ENCODE measurements at places on chromosomes 7 and 10.
A peak's percentile ranks its signal among the peaks of the same experiment; 100 is the strongest.

GRCh38 chr7:131637859-131638258 is 81.4 kb upstream of the PODXL start:
- DNase-seq = no peak

DNA sequence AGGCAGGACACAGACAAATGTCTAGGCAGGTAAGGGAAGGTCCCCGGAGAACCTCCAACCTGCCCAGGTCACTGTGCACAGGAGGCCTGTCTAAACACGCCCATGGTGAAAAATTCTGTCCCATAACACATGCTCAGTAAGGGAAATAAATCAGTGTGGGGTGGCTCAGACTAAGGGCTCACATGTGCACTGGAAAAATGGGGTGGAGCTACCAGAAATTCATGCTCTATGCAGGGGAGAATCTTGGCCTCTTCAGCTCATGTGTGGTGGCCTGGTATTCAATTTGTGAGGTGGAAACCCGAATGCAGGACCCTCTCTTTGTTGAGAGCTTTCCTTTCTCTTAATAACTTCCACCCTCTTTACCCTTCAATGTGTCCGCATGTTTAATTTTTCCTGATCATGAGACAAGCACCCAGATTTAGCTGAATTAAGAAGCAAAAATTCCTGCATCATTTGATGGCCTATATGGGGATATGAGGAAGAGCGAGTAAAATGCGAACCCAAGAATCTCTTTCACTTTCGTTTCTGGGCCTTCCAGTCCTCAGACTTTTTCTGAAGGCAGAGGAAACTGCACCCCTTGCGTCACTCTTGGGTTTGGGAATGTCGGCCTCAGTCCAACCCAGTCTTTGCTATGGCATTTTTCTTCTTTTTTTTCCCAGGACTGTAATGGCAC is 163.2 kb downstream of the DGKB start:
- DNase-seq = peak; percentile 25

DNA sequence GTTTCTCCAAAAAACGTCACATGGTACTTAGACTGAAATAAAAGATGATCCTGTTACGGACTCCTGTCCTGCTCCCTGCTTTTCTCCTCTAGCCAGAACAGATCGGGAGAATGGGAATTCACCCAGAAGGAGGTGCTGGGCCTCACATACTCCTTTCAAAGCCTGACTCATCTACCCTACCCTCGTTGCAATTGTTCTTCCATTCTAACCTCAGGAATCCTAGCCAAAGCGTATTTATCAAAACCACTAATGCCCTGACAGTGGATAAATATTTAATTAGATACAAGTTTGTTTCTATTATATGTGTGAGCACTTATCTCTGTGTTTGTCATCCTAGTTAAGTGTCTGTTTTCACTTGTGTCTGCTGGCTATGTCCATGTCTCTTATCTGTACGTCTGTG is 21.7 kb downstream of the ZCWPW1 start:
- no peak for DNase-seq

DNA sequence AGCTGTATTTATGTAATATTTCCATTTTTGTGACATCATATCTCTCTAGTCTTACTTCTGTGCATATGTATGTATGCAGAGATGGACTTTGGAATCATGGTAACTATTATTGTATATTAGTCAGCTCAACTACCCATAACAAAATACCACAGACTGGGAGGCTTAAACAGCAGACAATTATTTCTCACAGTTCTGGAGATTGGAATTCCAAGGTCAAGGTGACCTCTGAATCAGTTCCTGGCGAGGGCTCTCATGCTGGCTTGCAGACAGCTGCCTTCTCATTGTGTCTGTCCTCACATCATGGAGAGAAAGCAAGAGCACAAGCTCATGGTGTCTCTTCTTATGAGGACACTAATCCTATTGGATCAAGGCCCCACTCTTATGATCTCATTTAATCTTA is 79.1 kb downstream of the RAMP3 start:
- no peak for DNase-seq

- peak; percentile 72 for DNase-seq
Measured at GRCh38 chr7:23864973-23865372, 155.0 kb downstream of the STK31 start.

GRCh38 chr10:115491526-115492140 is 398.5 kb downstream of the ATRNL1 start:
- no peak for DNase-seq

GRCh38 chr7:22363756-22364422 is 6.9 kb upstream of the RAPGEF5 start:
- DNase-seq = no peak

DNA sequence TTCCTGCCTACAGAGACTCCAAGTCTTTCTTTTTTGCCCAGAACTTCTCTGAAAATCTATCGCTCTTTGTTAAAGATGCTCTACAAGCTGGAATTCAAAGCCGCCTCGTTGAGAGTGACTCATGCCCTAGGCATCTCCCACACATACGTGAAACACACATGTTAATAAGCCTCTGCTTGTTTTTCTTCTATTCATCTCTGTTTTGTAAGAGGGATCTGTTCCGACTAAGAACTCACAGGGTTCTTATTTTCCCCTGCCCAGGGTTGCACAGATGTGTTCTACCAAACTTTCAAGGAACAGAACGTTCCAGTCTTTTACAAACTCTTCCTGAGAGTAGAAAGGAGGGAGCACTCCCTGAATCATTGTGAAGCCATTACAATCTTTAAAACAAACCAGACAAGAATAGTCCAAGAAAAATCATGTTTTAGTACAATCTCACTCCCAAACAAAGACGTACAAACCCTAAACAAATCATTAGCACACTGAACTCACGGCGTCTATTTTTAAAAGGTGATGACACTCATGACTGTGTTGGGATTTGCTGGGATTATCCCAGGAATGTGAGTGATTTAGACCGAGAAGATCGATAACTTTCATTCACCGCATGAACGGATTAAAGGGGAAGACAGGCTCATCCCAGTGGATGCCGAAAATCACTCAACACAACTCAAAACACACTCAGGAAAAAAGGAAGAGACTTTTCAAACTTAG is 55.3 kb upstream of the INPP5A start:
- peak; percentile 82 for DNase-seq

GRCh38 chr7:80681272-80681885 is 42.9 kb downstream of the CD36 start:
- peak; percentile 65 for DNase-seq

DNA sequence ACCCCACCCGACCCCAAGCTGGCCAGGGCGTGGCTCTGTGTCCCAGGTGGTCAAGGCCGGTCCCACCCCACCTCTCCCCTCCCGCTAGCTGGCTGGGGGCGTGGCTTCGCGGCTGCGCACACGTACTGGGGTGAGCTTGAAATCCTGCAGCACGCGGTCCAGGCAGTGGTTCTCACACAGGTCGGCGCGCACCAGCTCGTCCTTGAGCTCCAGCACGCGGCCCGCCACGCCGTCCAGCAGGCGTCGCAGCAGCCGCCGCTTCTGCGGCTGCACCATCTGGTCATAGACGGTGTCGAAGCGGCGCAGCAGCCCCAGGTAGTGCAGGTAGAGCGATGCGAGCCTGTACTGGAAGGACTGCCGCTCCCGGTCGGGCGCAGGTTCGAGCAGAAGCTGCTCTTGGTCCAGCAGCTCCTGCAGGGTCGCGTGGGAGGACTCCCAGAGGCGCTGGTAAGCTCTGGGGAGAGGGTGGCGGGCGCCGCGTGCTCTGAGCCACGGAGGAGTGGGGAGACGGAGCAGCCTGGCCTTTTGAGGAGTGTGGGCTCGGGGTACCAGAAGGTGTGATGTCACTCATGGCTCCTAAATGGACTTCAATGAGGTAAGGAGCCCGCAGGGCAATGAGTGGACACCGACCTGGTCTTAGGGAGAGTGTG is 5.8 kb downstream of the H2BK1 start:
- no peak for DNase-seq

DNA sequence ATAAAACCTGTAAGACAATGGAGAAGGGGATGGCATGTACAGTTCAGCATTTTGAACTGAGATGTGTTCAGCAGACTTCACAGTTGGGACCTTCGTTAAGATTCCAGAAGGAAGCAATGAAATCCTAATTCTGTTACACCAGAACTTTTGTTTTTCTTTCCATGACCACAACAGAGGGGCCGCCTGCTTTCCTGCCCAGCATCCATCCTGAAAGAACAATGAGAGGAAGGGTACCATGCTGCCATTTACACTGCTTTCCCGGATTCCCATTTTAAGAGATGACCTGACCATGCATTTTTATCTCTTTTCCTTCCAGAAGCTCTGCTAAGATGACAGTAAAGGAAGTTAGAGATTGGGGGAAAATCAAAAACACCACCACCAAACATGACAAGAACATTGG is 92.7 kb downstream of the PIP4K2A start:
- DNase-seq = no peak

DNA sequence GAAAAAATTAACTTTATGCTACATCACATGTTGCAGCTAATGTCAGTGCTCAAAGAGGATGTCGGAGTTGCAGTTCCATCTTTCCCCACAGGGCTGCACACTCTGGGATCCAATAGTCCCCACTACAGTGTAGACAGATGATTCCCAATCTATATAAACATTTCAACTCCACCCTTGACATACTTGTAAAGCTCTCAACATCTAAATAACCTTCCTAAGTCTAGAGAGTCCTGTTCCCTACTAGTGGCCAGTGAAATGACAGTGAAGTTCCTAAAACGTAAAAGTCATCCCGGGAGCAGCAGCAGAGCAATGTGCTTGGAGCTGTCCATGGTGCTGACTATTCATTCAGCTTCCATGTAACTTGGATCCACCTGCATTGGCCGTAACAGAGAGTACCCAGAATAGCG is 145.1 kb downstream of the GRM8 start:
- DNase-seq = peak; percentile 52

DNA sequence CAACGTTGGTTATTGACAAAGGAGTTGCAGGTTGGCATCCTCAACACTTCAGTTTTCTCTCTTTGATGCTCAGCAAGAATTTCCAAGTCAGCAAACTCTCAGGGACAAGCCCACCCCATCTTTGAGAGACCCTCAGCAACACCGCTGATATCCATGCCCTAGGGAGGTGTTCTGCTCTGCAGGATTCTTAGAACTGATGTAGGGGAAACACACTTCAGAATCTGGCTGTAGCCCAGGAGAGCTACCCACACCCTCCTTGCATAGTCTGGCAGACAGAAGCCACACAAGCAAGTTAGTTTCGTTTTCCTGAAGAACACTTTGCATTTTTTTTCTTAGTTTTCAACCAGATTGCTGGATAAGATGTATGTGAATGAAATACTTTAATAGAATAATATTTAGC is 822 bp downstream of the SAMD9L start:
- DNase-seq = peak; percentile 78

GRCh38 chr10:12358863-12359564 is 9.7 kb downstream of the CAMK1D start:
- DNase-seq = no peak

DNA sequence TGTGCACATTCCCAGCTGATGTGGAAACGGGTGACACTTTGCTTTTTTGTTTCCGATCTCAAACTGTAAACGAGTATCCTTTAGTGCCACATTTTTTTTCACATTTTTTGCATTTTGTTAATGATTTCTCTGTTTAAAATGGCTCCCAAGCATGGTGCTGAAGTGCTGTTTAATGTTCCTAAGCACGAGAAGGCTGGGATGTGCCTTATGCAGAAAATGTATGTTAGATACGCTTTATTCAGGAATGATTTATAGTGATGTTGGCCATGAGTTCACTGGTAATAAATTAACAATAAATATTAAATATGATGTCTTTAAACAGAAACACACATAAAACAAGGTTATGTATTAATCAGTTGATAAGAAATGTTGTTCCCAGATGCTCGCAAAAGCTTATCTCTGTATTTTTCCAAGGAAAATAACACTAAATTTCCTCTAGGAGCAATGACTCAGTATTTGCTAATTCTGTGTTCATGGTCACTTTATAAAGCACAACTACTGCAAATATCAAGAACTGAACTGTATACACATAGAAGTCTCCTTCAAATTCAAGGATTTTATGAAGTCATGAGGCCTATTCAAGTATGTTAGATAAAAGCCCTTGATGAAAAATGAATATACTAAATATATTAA is 305.9 kb upstream of the SMIM30 start:
- DNase-seq = no peak

GRCh38 chr7:27579565-27579964 is 83.1 kb downstream of the HIBADH start:
- no peak for DNase-seq

GRCh38 chr10:21057989-21058388 is 160.9 kb upstream of the NEBL start:
- no peak for DNase-seq
